ENCODE measurements at places on chromosomes 2 and 18.
A peak's percentile ranks its signal among the peaks of the same experiment; 100 is the strongest.

DNA sequence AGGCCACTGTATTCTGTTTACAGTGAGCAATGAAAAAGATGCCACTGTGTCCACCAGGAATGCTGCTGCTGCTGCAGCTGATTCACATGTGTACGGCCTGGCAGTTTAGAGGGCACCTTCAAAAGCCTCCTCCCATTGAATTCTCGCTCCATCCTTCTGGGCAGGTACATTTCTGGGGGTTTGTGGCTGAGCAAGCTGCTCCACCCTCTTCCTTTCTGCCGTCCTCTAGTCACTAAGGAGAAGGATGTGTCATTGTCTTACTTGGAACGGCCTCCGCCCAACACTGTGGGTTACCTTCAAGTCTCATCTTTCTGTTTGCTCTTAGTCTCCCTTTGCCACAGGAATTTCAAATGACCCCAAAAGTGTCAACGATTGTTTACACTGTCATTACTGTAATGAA is 182.0 kb downstream of the ZBTB7C start:
- DNase-seq = no peak

DNA sequence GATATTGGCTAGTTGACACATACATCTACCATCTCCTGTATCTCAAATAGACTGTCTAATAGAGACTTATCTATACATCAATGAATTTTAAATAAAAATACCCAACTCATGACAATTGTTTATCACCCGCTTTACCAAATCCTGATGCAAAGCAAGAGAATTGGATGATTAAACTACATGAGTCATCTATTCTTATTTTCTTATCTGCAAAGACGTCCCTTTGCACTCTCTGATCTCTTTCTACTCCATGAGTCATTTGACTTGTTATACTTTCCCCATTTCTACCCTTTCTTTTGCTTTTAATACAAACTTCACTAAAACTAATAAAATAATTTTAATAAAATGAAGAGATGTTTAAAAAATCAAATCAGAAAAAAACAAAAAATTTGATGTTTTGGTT is 261.7 kb upstream of the MAP2 start:
- no peak for DNase-seq

- DNase-seq = no peak
Measured at GRCh38 chr2:201151127-201151981, 31.6 kb upstream of the CASP10 start.

GRCh38 chr2:69902213-69902922 is 8.6 kb downstream of the SNRNP27 start:
- no peak for DNase-seq

DNA sequence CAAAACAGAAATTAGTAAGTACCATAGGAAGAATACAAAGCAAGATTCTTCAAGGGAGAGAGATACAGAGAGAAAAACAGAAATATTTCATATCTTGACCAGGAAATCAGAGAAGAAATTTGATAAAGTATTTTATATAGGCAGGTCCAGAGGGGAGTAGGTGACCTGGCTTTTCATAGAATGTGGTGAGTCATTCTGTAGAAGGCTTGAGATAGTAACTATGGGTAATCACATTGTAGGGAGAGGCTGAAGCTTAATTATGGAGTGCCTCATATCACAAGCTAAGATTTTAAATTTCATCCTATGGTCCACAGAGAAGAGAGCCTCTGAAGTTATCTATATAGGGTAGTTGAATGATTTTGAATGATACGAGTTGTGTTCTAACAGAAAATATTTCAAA is 195.0 kb upstream of the CYRIA start:
- DNase-seq = no peak

DNA sequence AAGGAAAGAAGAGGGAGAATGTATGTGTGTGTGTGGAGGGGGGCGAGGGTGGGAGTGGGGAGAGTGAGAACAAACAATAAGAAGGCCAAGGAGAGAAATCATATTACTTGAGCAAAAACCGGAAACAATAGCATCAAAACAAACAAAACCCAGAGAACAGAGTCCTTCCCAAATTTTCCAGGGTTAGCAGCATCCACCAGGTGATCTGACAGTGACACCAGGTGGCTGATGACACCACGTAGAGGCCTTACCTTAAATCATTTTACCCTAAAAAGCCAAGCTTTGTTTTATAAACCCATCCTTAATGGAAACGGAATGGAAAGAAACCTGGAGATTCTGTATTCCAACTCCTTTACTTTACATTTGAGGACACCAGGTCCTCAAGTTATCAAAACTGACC is 42.9 kb downstream of the CDCA7 start:
- DNase-seq = no peak

GRCh38 chr2:178076130-178076529 is 3.6 kb upstream of the PDE11A start:
- no peak for DNase-seq

DNA sequence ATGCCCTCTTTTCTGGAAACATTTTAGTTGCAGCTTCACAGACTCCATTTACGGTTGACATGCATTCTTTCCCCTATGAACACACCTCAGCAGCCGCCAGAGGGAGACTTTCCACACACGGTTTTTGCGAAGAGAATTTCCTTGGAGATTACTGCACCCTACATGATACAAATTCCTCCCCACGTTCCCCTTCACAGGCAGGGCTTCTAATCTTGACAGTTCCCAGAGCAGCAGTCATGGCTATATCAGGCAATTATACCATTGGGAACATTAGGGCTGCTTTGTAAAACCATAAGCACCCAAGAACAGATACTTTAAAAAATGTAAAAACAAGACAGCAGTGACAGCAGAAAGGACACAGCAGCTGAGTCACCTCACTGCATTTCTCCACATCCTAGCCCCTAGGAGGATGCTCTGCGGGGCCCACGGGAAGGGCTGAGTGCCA is 253.8 kb downstream of the TGIF1 start:
- DNase-seq = no peak

- no peak for DNase-seq
Measured at GRCh38 chr18:41693008-41693407, 262.0 kb upstream of the PIK3C3 start.

GRCh38 chr2:199144546-199144945 is 313.2 kb downstream of the SATB2 start:
- DNase-seq = no peak

DNA sequence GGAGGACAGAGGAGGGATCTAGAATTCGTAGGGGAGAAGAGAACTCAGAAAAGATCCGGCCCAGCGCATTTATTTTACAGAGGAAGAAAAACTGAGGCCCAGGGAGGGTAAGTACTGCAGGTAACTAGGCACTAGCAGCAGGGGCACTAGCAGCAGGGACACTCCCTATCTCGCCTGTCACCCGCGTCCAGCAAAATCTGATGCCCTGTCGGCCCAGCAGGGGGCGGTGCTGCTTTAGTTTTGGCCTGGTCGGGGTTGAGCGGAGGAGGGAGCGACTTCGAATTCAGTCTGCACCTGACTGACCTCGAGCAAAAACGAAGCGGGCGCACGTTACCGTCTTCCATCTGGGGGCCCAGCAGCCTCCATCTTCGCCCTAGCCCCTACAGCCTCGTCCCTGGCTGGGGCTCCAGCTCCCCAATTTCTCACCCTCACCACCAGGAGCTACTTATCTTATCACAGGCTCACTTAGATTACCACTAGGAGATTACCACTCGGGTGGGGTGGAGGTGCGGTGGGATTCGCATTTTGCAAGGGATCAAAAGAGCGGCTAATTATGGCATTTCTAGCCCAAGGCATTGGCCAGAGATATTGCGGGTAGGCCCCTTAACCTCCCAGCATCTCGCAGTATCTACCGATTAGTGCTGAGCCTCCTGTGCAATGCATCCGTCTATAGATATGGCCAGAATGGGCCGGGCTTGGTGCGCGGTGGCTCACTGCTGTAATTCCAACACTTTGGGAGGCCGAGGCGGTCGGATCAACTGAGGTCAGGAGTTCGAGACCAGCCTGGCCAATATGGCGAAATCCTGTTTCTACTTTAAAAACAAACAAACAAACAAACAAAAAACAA is 17.8 kb upstream of the CD8A start:
- DNase-seq = peak; percentile 94

DNA sequence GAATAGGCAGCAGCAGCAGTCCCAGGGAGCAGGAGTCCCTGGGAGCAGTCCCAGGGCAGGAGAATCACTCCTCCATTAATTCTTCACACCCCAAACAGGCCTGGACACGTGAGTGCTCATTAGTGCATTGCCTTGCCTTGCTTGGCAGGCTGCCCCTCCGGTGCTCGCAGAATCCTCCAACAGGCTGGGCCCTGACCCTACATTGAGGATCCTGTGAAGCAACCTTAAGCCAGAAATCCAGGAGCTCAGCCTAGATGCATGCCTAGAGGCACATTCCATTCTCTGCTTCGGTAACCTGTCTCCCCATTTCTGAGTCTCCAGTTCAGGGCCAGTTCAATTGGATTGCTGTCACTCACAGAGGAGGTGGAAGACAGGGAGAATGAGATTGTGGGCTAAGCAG is 97.4 kb upstream of the LRATD1 start:
- no peak for DNase-seq

DNA sequence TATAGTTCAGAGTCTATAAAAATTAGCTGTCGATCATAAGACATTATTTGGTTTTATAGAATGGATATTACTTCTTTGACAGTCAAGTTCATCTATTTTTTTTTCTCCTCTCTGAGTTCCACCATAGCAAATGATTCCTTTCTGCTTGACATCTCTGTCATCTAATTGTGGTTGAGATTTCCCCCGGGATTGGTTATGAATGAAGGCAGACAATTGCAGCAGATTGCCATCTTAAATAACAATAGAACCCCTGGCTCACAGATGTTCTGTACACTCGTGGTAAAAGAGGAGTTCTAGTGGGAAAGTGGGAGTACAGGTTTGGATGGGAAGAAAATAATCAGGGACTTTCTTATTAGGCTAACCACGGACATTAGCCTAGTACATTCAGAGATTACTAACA is 292.1 kb upstream of the NRXN1 start:
- DNase-seq = no peak

DNA sequence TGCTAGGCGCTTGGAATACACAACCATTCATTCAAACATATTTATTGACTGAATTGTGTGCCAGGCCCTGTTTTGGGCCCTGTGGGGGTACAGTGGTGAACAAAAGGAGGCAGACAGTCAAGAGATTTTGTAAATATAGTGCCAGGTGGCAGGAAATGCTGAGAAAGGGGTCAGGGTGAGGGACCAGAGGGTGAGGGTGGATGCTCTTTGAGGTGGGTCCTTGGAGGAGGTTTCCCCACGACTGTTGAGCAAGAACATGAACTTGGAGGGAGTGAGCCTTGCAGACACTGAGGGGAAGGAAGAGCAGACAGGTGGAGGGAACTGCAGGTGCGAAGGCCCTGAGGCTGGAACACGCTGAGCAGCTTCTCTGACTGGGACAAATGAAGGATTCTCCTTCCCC is 40.7 kb downstream of the ODC1 start:
- no peak for DNase-seq

DNA sequence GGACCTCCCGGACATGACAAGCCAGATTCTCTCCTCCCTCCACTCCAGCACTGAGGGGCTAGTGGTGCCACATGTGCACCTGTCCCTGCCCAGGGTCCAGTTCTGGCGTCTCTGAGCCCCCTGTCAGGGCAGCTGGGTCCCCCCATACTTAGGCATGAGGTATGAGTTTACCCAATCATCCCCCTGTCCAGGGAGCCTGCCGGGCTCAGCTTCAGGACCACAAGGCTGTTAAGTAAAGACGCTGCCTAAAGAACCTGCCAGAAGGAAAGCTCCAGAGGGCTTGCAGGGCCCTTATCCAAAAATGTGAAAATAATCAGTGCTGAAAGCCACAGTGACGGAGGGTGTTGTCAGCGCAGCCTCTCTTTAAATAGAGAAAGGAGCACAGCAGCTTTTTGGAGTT is 40.0 kb downstream of the SH3BP4 start:
- DNase-seq = no peak

- no peak for DNase-seq
Measured at GRCh38 chr2:227536445-227536844, 62.2 kb upstream of the SCYGR2 start.

DNA sequence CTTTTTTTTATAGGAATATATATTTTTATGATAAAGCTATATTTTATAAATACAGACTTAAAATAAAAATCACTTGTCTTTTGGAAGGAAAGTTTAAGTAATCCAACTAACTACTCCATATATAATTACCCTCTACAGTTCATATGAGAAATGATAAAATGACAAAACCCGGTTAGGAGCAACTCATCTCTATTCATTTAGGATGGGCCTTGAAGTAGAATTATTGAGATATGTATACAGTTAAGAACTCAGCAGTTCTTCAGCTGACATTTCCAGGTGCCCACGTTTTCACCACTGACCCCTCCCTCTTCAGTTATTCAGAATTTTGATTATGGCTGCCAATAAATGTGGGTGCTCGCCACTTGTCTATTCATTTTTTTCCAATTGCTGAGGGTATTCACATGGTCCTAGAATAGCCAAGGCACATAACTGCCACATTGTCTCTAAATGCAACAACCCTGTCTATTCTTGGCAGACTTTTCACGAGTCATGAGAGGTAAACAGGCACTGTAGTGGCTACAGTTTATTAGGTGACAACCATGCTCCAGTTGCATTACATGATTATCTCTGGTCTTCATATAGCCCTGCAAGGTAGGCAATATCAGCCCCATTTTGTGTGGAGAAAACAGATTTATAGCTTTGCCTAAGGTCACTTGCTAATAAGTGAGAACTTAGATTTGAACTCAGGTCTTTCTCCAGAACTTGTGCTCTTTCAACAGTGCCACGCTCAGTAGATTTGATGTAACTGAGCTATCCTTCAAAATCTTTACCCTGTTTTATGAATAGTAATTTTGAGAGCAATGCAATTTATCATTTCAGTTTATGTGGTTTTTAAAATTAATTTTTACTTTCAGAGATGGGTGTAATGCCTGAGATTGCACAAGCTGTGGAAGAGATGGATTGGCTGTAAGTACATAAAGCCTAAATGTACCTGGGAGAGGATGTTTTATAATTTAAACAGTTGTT is 2.9 kb downstream of the DDX1 start:
- DNase-seq = no peak

GRCh38 chr2:7924023-7924762 is 757.7 kb upstream of the ID2 start:
- no peak for DNase-seq

GRCh38 chr2:187593697-187594096 is 39.5 kb upstream of the TFPI start:
- DNase-seq = no peak

GRCh38 chr18:47087676-47088075 is 52.3 kb upstream of the ELOA2 start:
- DNase-seq = no peak

DNA sequence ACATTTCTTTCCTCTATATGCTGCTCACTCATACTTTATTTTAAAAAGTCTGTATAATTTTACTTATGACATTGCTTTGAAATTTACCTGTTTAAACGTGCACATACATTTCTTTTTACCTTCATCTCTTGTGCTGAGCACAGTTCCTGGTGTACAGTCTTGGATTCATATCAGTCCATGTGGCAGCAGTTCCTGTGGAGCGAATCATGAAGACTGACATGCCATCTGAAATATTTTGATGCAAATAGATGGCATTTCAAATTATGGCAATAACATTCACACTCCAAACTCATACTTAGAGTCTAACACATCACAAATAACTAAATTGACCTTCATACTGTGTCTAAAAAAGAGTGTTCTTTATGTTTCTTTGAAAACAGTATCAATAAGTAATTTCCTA is 90.3 kb upstream of the CDH2 start:
- no peak for DNase-seq
